ENCODE measurements at places on chromosomes 2 and 18.

DNA sequence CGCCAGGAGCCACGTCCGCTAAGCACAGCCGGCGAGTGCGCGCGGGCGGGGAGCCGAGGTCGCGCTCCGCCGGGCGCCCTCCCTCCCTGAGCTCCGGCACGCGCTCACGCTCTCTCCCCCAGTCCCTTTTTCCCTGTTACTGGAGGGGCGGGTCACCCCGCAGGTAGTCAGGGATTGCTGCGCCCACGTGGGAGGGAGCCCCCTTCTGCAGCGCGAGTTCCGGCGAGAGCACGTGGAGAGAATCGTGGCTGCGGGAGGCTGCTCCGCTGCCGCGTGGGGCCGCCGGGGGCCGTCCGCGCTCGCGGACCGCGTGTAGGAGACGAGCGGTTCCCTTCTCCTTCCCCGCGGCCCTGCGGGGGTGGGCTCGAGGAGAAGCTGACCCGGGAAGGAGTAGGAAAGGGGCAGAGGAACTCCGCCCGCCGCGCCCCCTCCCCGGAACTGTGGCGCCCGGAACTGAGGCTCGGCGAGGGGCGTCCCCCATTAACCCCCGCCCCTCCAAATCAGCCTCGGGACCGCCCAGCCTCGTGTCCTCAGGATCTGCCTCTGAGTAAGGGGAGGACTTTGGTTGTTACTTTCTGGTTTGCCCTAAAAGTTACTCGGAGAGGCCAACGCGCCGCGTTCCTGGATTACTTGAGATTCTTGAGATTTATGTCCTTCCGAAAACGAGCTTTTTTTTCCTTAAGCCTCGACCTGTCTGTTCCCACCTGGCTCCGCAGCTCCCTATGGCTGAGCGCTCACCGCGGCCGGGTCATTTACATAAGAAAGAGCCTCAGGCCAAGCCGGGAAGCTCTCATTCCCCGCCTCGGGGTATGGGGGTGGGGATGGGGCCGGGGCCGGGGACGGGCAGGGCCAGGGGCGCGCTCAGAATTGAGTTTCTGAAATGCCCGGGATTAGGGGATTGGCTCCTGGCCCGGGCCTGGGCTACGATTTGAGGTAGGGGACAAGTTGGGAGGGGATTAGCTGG is 1.1 kb downstream of the HK2 start:
- peak; percentile 86 for DNase-seq

DNA sequence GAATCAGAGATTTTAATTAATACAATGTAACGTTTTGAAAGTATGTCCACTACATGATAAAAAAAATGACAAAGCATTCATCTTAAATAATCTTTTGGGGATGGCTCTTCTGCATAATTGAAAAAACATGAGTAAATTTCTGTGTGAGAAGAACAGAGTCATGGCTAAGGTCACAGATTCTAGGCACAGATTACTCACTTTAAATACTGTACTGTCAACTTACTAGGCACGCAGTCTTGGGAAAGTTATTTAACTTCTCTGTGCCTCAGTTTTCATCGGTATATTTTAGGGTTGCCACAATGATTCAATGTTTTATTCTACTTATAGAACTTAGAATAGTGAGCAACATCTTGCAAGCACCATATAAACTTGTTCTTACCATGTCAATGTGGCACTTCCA is 49.2 kb downstream of the TMEFF2 start:
- no peak for DNase-seq

DNA sequence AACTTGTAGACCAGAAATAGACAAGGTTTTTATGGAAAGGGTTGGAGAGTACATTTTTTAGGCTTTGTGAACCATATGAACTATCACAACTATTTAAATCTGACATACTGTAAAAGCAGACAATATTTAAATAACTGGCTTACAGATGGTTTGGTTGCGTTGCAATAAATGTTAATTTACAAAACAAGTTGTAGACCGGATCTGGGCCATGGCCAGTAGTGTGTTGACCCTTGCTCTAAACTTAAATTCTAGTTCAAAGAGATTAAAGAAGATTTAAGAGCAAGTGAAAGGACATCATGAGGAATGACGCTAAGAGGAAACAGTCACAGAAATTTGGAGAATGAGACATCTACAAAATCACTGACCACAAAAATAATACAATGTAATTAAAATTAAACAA is 652.7 kb downstream of the DCDC2C start:
- DNase-seq = no peak

DNA sequence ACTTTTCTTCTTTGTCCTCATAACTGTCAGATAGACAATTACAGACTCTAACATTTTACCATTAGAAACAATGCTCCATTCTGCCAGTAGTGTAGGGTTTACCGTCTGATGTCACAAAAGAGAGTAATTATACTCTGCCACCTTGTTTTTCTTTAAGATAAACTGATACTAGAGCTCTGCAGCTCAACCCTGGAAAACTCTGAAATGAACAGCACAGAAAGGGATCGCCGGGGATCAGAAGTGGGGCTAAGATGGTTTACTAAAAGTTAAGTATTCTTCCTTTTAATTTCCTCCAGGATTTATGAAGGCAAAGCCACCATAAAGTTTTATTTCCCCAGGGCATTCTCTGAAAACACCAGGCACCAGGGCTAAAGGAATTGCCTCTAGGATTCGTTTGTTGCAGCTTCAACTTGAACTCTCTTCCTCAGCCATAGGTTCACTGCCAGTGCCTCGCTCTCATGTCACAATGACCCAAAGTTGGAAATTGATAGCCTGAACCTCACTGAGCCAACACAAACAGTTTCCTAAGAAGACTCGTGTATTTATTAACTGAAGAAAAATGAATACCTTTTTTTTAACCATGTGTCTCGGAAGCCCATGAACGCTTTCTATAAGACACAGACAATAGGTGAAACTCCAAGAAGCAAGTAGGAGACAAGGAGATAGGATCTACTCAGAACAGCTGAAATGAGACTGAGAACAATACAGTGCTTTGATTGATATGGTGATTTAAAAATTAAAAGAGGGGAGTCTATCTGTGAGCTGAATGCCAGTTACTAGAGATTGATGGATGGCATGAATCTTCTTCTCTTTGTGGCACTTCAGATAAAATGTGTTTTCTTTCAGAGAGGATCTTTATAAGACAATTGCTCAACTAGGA is 121.5 kb upstream of the SPATS2L start:
- no peak for DNase-seq

- no peak for DNase-seq
Observed at GRCh38 chr2:37575780-37576179, 95.7 kb downstream of the CDC42EP3 start.

All from GM10248 (cell line).